NCI-H69 (cell line): ENCODE measurements at places on chromosomes 13 and 19.

- peak; percentile 41 for DNase-seq
These were observed 1.9 kb downstream of the CDK8 start for GRCh38 chr13:26255691-26256277.

GRCh38 chr19:51521781-51522180, 9.7 kb downstream of the SIGLEC6 start:
- DNase-seq = no peak

DNA sequence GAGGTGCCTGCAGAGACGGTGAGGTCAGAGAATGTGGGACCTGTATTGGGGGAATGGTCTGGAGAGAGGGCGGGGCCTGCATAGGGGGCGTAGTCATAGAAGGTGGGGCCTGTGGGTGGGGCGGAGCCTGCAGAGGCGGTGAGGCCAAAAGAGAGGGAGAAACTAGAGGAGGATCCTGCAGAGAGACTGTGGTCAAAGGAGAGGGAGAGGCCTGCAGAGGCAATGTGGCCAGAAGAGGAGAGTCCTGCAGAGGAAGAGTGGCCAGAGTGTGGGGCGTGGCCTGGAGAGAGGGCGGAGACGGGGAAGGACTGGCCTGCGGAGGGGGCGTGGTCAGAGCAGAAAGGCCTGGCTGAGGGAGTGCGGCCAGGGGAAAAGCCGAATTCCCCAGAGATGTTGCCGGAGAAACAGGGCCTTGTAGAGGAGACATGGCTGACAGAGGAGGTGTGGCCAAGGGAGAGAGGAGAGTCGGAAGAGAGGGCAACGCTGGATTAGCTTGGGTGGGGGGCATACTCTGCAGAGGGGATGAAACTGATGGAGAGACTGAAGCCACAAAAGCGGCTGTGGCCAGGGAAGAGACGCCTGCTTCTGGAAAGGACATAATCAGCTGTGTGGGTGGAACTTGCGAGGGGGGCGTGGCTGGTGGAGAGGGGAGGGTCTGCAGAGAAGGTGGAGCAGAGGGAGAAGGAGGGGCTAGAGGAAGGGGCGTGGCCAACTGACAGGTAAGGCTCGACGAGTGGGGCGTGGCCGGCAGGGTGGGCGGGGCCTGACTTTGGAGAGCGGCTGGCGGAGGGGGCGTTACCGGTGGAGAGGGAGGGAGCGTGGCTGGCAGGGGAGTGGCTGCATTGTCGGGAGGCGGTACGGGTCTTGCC, 2.5 kb downstream of the PRR36 start:
- peak; percentile 96 for DNase-seq

DNA sequence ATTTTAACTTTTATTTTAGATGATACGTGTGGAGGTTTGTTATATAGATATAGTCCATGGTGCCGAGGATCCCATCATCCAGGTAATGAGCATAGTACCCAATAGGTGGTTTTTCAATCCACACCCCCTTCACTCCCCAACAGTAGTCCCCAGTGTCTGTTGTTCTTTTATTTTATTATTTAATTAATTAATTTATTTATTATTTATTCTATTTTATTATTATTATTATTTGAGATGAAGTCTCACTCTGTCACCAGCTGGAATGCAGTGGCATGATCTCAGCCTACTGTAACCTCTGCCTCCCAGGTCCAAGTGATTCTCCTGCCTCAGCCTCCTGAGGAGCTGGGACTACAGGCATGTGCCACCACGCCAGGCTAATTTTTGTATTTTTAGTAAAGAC, 2086.2 kb downstream of the PCDH9 start:
- no peak for DNase-seq

- DNase-seq = no peak
These were observed 7.0 kb downstream of the PPP5C start for GRCh38 chr19:46353730-46354528.

- no peak for DNase-seq
These were observed 7.8 kb downstream of the KHSRP start for GRCh38 chr19:6416658-6417405.

DNA sequence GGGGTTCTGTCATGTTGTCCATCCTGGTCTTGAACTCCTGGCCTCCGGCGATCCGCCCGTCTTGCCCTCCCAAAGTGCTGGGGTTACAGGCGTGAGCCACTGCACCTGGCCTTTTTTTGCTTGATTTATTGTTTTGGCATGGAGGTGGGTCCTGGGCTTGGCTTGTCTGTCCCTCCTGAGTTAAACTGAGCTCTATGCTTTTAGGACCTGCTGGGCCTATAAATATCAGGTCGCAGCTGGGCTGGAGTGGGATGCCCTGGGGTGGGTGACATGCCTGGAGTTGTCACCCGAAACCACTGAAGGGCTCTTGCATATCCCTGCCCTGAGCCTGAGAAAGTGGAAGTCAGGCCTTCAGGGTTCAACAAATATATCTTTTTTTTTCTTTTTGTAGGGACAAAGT, 5.5 kb downstream of the ARRDC5 start:
- peak; percentile 46 for DNase-seq

- DNase-seq = peak; percentile 98
These were observed 177.5 kb downstream of the DCLK1 start for GRCh38 chr13:35953537-35954206.

DNA sequence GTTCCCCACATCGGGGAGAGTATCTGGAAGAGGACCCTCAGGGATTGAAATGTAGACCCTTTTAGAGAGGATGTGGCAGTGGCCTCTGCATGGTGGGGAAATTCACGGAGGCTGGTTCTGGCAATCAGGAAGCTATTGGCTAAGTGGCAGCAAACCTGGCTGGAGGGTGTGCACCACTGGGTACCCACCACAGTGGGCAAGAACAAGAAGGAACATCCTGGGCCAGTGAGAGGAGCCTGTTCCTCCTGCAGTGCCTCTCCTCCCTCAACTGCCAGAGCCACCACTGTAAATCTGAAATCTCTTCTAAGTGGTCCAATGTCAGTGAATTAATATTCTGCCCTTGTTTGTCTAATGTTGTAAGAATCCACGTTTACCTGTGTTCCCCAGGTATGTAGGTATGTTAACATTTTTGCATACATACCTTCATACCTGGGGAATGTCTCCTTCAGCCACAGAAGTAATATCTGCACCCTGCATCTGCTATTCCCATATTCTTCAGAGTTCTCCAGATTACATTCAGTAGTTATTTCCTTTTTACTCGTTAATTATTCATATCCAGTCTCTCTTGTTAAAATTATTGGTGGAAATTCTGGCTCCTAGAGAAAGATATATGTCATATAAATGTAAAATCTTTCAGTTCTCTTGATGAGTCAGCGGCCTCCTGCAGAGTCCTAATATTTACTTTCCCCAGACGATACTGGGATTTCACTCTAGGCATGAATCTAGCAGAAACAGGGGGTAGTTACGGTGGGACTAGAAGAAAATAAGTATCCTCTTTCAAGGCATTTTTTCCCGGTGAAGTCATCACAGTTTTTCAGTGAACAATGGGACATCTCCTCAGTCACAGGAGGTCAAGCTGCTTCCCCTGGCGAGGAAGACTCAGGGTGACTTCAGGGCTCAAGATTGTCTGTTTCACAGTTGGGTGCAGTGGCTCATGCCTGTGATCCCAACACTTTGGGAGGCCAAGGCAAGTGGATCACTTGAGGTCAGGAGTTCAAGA, 148.3 kb downstream of the MYO16 start:
- DNase-seq = no peak

DNA sequence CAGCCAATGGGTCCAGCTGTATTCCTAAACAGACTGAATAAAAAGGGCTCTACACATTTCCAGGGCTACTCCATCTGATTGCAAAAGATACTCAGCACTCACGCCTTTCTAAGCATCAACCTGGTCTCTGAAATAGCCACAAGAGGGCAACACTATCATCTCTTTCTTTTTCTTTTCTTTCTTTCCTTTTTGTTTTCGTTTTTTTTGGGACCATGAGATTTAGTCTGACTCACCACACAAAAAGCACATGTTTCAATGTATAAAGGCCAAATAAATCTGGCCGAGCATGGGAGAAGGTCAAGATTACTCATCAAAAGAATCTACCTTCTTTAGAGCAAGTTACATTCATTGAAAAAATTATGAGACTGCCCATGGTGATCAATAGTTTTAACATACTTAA, 805.6 kb upstream of the ARGLU1 start:
- peak; percentile 84 for DNase-seq

- no peak for DNase-seq
These were observed 8.8 kb downstream of the ZNF724 start for GRCh38 chr19:23241419-23241818.

- no peak for DNase-seq
These were observed 43.1 kb downstream of the ZNF726 start for GRCh38 chr19:23957660-23958281.

- peak; percentile 91 for DNase-seq
These were observed 238.2 kb downstream of the LIG4 start for GRCh38 chr13:107977071-107977574.

- no peak for DNase-seq
These were observed 3.7 kb upstream of the GP6 start for GRCh38 chr19:55041627-55042343.

- DNase-seq = no peak
These were observed 1135.0 kb downstream of the SLITRK1 start for GRCh38 chr13:82747291-82747690.

- no peak for DNase-seq
These were observed 12.5 kb downstream of the ANKRD10 start for GRCh38 chr13:110902370-110902769.

DNA sequence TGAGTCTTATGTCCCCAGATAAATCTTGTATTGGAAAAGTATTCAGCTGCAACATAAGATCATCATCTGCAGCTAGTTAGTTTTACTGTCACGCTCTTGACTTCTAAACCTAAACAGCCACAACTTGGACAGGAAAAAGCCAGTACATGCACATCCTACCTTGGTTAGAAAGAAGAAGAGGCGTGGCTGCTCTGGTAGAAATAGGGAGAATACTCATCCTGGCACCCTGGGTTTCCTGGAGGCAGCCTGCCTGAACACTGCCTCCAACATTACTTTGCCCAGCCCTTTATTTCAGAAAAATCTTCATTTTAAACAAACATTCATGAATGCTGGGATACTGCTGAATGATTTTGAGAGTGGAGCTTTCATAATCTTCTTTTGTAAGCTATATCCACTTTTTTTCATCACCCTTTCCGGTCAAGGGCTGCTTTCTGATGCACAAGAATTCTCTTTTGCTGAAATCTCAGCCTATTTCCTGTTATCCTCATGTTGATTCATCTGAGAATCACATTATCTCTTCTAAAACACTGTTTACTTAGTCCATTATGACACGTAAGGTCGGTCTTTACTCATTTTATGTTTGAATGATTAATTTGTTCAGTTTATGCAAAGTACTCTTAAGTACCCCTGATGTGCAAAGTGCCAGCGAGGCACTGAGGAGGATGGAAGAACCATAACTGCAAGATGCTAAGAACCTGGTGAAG, 55.2 kb downstream of the STARD13 start:
- peak; percentile 64 for DNase-seq

DNA sequence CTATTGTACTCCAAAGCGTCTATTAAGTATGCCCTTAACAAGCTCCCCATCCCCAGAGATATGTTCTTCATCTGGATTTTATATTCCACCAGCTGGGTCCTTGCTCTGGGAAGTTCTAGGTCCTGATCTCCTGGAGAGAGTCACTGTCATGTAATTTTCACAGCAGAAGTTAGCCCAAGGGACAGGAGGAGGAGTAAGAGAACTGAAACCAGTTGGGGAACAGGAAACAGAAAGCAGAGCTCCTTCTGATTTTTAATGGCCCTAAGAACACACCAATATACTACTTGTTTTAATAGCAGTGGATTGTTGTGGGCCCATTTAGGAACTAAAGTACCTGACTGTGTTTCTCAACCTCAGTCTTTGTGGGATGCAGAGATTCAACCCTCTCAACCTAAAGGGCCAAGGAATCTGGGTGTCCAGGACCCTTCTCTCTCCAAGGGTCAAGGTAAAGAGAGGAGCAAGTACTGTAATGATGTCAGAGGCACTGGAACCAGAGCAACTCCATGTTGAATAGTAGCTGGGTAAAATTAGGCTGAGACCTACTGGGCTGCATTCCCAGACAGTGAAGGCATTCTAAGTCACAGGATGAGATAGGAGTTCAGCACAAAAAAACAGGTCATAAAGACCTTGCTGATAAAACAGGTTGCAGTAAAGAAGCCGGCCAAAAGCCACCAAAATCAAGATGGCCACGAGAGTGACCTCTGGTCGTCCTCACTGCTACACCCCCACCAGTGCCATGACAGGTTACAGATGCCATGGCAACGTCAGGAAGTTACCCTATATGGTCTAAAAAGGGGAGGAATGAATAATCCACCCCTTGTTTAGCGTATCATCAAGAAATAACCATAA, 8.1 kb upstream of the FPR3 start:
- no peak for DNase-seq

- DNase-seq = no peak
These were observed 116.2 kb downstream of the TBC1D4 start for GRCh38 chr13:75365724-75366173.
